ENCODE measurements at places on chromosomes 4 and X.

DNA sequence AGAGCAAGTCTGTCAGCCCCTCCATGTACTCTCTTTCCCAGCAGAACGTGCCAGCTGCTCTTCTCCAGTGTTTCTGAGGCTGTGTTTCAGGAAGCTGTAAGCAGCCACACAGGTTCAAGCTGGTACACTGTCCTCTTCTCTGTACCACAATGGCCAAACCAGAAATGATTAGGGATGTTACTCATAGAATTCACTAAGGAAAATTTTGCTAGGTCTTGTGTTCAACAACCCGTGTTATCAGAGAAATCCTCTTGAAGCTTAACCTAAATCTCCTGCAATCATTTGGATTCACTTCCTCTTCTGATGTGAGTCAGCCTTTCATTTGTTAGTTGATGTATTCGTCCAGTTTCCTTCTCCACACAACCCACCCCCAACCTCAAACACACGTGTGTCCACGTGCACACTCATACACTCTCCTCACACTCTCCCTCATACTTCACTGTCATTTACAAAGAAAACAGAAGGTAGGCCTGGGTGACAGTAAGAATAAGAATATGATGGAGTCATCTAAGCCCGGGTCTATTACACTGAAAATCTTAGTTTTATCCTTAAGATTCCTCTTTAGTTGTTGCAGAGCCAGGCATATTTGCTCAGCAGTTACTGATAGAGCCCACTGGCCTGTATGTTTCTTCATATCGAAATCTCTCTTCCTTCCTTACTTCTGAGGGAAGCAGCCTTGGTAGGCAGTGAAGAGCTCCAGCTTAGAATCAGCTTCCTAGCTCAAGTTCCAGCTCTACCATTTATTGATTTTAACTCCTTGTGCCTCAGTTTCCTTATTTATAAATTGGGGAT lies 63.4 kb downstream of the DCUN1D4 start:
- no peak for DNase-seq

DNA sequence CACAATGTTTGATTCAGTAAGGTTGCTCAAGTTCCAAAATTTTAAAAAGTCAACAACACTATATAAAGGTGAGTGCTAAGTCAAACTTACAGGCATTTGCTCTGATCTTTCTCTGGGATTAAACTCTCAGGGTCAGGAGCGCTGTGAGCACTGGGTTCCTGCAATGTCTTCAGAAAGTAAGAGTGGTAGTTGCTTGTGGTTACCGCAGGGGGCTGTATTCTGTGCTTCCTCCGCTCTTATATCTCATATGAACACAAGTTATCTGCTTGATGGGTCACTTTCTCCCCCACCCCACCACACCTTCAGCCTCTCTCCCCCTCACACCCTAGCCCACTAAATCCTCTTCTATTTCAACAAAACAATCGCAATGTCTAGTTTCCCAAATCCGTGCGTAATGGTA lies 116.4 kb upstream of the IGSF1 start:
- DNase-seq: no peak

- DNase-seq: no peak
Measured at GRCh38 chr4:30413915-30414314, 306.3 kb upstream of the PCDH7 start.

- peak; percentile 12 for DNase-seq
Measured at GRCh38 chrX:17994429-17994828, 133.3 kb upstream of the RAI2 start.

DNA sequence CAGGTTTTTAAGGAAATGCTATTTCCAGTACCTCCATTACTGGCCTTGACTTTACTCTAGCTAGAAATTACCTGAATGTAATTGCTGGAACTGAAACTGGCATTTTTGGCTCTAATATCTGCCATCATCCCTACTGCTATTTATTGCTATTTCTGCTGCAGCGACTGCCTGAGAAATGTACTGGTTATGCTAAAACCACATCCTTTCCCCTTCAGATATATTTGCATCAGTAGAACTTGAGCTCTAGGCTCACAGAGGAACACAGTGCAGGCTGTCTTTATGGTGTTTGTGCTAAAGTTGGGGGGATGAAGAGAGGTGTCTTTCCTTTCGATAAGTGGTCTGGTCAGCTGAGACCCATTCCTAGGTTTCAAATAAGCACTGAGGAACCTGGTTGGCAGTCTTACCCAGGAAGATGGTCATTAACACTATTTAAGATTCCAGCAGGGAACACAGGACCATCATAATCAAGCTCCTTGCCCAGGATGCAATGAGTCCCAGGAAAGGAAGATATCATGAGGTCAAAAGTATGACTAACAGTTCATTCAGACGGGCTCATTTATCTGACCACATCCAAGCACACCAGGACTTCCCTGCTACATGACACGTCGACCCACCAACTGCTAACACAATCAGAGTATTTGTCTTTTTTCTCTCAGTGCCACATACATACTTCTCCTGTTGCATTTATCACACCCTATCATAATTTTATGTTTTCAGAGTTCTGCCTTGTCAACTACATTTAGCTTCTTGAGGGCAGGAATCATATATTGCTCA lies 137.4 kb downstream of the GABRA3 start:
- DNase-seq: no peak

GRCh38 chrX:124507246-124507645 lies 160.9 kb downstream of the SH2D1A start:
- DNase-seq: no peak

GRCh38 chr4:8030121-8030781 lies 90.6 kb upstream of the AFAP1 start:
- DNase-seq: no peak

GRCh38 chrX:102808336-102808735 lies 87.8 kb downstream of the GPRASP3 start:
- DNase-seq: no peak

GRCh38 chr4:6760865-6761264 lies 21.7 kb upstream of the KIAA0232 start:
- no peak for DNase-seq

- DNase-seq: no peak
Measured at GRCh38 chr4:88989990-88990389, 67.0 kb downstream of the FAM13A start.

- no peak for DNase-seq
Measured at GRCh38 chr4:162727232-162727631, 439.5 kb downstream of the NAF1 start.

GRCh38 chr4:162163892-162164759 lies at the start of gene FSTL5:
FSTL5 (minus strand) TSS chr4:162164000; CDS start chr4:162111396, 52,604 bp downstream.
- peak; percentile 19 for DNase-seq

- no peak for DNase-seq
Measured at GRCh38 chr4:137378393-137378792, 153.9 kb downstream of the PCDH18 start.

- no peak for DNase-seq
Measured at GRCh38 chr4:186887291-186887700, 163.6 kb upstream of the FAT1 start.

DNA sequence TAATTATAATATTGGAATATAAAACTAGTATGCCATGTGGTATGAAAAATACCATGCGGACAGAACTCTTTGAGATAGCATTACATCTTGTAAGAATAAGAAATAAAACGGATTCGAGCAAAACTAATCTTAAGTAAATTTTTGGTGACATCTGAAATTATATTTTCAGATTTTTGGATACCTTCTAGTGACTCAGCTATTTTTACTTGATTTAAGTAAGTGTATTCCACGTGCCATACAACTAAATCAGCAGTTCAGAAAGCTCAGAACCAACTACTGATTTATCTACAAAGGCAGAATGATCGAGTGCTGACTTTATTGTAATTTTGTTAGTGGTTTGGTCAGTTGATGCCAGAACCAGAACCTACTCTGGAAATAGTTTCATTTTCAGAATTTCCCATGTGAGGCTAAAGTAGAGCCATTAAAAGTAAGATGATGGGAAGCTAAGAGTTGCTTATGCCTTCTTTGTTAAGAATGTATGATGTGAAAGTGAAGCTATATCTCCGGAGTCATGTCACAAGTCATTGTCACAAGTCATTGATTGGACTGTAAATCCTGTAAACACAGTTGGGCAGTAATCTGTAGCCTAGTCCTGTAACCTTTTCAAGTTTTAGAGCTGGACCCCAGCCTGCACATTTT lies 4.0 kb downstream of the ING2 start:
- DNase-seq: no peak

Data from NCI-H146 (cell line).